ENCODE measurements at places on chromosomes 11 and 22. TPM values are rescaled to one million over a fixed set of nuclear protein-coding genes. Genes with fewer than 3 reads are reported as not detected.

The TPH1 gene
- total RNA-seq: 0.53 TPM

- no peak for DNase-seq
These were observed 123.3 kb downstream of the RRAS2 start for GRCh38 chr11:14235701-14236100.

The MIOX gene
- total RNA-seq: 0.31 TPM

DNA sequence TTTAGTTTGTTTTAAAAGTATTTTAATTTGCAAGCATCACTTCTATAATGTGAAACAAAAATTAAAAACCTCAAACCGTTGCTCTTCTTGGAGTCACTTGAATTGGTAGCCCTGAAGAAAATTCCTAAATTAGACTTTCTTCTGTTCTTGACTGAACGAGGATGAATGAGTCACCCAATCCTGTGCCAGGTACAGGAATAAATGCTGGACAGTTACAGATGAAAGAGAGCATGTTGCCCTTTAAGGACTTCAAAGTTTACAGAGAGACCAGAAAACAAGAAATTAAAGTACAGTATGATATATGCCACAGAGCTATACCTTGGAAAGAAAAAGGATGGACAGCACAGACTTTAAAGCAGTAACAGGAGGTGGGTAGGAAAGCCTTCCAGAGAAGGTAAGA is 41.3 kb upstream of the CXCR5 start:
- no peak for DNase-seq

GRCh38 chr22:35451592-35451991 is 51.7 kb downstream of the MCM5 start:
- no peak for DNase-seq

The ART5 gene
- total RNA-seq: not detected

DNA sequence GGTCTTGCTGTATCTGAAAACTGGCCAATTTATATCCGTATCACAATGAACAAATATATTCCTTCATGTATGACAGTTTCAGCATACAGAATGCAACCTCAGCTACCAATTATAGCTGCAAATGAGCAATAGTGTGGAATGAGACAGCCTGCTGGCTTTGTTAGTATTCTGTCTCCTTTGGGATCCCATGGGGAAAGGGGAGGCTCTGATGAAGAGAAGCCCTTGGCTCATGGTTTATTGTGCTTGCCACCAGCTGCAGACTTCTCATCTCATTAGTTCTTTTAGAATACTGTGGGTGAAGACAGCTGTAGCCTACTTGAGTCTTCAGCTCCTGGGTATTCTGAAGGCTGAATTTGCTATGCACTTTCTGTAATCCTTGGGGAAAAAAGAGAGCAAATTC is 42.4 kb downstream of the PITPNB start:
- DNase-seq: no peak

GRCh38 chr11:43943931-43944751 is 1.7 kb downstream of the C11orf96 start:
- no peak for DNase-seq

GRCh38 chr22:42957958-42958357 is 57.0 kb downstream of the PACSIN2 start:
- DNase-seq: no peak
